Epithelial cell of proximal tubule (primary cell): ENCODE measurements at places on chromosomes 4 and X. TPM values are rescaled to one million over a fixed set of nuclear protein-coding genes. Genes with fewer than 3 reads are reported as not detected.
A peak's percentile ranks its signal among the peaks of the same experiment; 100 is the strongest.

Gene NXF2
- not detected in 2 replicates for total RNA-seq

Gene DNAJB14
- total RNA-seq, result 14.5 and 15.1 TPM in 2 replicates

Gene TRPC3
- 0.06 and 0.07 TPM in 2 replicates for total RNA-seq

Gene TTC29
- total RNA-seq, result 2.5 TPM in 1 of 2 replicates, not detected in the other

Gene NKX6-1
- total RNA-seq, result not detected in 2 replicates

Gene ARHGAP6
- 2.0 and 4.9 TPM in 2 replicates for total RNA-seq

Gene UGT2B17
- not detected in 2 replicates for total RNA-seq

Gene HTN3
- total RNA-seq, result not detected in 2 replicates

Gene PABPC1L2A
- total RNA-seq, result not detected in 2 replicates

DNA sequence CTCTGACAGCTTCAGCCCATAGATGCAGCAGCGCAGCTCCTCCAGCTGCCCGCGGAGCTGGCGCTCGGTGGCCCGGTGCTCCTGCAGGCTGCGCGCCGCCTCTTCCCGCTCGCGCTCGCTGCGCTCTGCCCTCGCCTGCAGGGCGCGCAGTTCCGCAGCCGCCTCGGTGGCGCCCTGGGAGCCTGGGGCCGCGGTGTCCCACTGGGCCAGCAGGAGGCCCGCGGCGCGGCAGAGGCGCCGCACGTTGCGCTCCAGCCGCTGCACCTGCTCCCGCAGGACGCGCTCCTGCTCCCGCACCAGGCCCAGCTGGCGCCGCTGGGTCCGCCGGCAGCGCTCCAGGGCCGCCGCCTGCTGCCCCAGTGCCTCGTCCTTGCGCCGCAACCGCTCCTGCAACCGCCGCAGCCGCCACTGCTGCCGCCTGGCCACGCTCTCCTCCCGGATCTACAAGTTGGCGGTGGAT, 10.1 kb downstream of the C4orf50 start:
- no peak for DNase-seq

DNA sequence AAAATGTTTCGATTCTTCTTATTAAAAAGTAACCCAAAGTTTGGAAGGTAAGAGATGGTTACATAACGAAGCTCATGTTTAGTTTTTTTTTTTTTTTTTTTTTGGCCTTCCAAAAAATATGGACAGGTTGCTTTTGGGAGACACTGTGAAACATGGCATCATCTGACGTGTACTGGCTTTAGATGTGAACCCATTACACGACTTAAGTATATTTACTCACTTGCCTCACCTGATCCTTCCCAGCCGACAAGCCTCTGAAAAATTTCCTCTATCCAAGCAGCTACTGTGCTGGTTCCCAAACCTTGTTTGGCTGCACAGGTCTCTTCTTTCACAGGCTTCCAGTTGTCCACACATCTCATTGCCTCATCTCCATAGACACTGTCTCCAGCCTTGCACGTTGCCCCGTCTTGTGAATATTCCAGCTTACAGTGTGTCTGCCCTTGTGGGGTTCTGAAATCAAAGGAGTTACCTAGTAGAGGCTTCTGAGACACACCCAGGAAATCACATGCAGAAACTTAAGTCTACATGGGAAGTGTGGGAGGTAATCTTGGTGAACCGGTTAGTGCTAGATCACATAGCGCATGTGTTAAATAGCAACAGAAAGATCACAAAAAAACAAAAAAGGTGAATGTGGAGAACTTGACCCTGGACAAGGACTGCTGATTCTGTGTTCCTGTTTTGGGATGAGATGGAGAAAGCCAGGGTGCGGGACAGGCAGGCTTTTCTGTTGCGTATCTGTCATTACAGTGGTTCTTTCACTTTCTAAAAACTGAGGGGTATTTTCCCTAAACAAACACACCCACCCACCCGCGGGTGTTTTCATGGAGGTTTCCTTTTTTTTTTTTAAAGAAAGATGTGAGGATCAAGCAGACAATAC, 328.6 kb downstream of the ARHGAP10 start:
- DNase-seq, result no peak

GRCh38 chr4:6230827-6231662, 30.7 kb upstream of the JAKMIP1 start:
- no peak for DNase-seq

DNA sequence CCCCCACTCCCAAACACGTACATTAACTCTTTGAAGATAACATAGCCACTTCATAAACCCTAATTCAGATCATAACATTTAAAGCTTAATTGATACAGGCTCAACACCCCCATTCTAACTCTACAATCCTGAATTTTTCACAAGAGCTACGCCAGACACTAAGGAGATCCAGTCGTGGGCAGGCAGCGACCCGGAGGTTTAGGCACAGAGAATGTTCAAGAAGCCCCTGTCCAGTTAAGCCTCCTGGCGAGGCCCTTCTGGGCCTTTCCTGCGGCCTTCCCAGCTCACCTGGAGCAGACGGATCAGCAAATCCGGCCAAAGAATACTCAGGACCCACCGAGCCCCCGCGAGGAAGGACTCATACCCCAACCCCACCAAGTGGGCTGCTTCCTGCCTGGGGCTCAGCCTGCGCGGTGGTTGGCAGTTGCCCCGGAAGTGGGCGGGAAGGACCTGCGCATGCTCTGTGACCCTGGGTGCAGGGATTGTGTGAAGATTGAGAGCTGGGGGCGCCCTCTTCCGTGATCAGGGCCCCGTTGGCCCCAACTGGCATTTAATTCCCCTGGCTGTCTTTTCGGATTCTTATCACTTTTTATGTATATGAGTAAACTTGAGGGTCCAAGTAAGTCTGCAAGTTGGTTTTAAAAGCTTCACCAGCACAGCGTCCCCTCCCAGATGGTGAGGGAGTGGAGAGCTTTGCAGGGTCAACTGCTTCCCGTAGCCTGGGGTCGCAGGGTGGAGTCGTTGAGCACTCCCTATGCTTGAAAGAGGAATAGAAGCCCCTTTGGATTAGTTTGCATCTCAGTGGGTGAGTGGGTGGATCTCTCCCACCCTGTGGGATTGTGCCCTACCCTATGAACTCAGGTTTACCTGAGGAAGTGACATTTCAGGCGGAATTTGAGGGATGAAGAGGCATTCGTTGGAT, at the start of gene TRIM61:
Gene TRIM61, minus strand, starts transcription at position 415 of the 922 bp plus-strand sequence. CDS start 7,655 bp downstream, outside the sequence.
- no peak for DNase-seq

DNA sequence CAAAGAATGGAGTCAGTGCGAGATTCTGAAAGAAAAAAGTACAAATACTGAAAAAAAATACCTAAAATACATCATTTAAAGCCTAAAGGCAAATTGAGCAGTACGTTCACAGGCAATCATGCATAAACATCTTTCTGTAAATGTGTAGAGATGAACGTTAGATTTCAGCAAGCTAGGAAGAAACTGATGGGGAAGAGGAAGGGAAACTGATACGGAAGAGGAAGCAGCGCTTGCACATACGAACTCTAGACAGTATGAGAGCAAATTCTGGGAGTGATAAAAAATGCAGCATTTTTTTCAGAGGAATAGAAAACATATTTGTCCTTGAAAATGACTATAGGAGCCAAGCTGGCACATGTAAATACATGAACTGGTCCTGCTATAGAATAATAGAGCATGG, 9.4 kb downstream of the ANKRD50 start:
- no peak for DNase-seq

DNA sequence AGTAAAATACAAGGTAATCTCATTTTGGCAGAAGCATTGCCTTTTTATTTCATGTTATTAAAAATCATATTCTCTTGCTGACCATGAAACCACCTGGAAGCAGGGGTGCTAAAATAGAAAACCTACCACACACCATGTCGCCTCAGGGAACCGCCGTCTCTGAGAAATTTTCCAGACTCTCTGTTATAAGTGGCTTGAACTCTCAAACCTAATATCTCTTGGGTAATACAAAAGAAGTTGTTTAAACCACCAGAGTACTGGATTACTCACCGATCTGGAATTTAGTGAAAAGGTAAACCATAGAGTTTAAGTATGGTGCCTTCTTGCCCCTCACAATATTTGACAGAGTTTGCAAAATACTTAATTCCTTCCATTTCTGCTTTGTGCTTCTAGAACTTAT, 27.7 kb downstream of the ENPP6 start:
- no peak for DNase-seq

DNA sequence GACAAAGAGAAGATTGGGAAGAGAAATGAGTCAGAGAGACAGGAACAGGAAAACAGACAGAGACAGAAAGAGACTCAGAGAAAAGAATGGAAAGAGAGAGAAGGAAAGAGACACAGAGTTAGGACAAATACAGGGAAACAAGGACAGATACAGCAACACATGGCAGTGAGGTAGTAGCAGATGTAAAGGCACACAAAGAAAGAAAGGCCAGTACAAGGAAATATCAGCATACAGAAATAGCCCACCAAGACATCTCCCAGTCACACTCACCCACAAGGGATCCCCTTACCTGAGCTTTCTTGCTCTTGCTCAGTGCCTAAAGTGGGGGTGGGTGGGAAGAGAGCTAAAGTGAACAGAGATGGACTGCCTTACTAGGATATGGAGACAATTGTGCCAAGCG, 4.2 kb downstream of the GRIPAP1 start:
- no peak for DNase-seq

- no peak for DNase-seq
Measured at GRCh38 chr4:165208221-165208652, 876 bp downstream of the KLHL2 start.

DNA sequence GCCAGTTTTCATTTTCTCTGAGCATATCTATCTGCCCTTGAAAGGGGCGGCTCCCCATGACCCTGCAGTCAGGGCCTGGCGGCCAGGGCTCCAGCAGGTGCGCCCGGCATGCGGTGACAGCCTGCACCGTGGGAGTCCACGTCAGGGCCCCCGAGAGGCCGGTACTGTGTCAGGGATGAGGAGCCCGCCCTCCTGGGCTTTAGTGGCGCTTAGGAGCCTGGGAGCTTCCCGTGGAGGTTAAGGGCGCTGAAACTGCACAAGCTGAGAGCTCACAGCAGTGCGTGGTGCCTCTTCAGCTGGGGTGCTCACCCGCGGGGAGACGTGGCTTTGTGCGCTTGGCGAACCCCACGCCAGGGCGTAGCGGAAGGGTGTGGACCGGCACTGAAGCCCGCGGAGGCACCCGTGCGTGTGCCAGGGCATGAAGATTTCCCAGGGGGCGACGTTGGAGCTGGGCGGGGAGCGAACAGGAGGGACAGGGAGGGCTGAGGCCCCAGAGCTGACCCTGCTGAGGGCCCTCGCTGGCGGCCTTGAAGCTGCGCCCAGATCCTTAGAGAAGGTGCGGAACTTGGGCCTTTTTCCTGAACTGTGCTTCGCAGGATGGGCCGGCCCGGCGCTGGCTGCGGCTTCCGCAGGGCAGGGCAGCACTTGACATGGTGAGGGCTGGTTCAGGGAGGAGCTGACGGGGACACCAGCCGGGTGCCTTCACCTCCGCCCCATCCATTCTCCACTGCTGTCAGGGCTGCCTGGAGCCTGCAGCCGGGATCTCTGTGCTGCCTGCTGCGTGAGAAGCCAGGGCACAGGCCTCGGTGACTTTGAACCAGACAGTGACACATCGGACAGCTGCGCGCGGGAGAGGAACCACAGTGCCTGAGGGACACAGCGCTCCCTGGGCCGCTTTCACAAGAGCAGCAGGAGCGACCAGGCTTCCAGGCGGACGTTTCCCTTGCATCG, 32.9 kb downstream of the HTT-AS start:
- DNase-seq, result no peak

GRCh38 chr4:20264688-20265087, 13.0 kb downstream of the SLIT2 start:
- DNase-seq, result no peak

DNA sequence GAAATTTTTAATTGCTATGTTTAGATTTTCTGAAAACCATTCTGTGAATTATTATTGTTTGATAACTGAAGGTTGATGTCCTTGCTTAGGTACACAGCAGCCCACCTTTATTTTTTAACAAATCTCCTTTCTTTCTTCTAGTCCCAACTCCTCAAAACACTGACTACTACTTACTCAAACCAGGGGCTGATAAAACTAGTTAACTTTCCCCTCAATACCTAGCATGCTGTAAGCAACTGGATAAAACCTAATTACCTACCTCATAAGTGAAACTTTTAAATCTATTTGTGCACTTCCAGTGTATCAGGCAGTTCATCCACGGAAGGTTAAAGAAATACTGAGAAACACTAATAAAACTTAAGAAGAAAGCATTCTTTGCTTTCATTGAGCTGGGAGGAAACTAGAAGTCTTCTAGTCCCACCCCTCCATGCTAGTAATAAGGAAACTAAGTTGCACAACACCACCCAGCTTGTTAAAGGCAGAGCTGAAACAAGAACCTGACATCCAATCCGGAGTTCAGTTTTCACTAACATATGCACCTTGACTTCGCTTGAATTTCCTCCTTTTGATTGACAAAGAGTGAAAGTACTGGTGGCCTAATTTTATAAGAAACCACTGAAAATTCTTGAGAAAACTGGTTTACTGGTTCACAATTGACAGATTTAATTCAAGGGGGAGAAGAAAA, 180.2 kb upstream of the TET2 start:
- peak; percentile 39 for DNase-seq

GRCh38 chr4:7151668-7152227, 40.6 kb upstream of the SORCS2 start:
- DNase-seq, result no peak

GRCh38 chr4:57211131-57211530, 100.9 kb upstream of the IGFBP7 start:
- no peak for DNase-seq

- no peak for DNase-seq
Measured at GRCh38 chr4:8851321-8852117, 20.1 kb downstream of the HMX1 start.

- DNase-seq, result no peak
Measured at GRCh38 chr4:124945422-124945821, 232.9 kb upstream of the ANKRD50 start.

DNA sequence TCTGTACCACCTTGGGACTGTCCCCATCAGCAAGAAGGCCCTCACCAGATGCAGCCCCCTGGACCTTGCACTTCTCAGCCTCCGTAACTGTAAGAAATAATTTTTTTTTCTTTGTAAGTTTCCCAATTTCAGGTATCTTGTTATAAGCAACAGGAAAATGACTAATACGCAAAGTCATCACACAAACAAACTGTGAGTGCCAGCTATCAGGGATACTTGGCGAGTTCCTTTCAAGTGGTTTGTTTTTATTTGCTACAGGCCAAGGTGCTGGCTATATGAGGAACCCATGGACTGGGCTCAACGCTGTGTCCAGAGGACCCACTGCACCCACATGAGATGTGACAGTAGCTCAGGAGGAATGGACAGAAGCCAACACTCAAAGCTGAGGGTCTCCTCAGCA, 11.5 kb upstream of the GPM6B start:
- DNase-seq, result no peak

DNA sequence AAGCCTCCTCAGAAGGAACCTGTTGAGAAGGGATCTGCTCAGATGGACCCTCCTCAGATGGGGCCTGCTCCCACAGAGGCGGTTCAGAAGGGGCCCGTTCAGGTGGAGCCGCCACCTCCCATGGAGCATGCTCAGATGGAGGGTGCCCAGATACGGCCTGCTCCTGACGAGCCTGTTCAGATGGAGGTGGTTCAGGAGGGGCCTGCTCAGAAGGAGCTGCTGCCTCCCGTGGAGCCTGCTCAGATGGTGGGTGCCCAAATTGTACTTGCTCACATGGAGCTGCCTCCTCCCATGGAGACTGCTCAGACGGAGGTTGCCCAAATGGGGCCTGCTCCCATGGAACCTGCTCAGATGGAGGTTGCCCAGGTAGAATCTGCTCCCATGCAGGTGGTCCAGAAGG, 22.9 kb downstream of the REST start:
- no peak for DNase-seq
